AG04449 (cell line): ENCODE measurements at places on chromosomes 16 and 17.

DNA sequence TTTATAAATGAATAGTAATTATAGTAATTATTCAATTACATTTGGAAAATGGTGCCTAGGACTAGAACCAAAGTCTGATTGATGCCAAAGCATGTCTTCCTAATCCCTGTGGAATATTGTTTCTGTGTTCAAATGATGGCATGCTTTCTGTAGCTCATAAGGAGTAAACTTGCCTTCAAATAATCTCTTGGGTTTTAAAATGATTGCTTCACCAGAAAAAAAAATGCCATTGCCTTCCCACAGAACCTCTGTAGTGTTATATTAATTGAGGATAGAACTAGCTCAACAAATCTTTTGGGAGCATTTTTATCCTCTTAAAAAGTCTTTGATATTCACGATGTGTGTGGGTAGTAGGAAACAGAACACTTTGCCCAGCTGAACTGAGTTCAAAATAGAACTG lies 7.7 kb upstream of the TMEM100 start:
- no peak for DNase-seq

GRCh38 chr16:16014329-16015224 lies 65.2 kb downstream of the ABCC1 start:
- no peak for DNase-seq

- no peak for DNase-seq
These were observed 6.3 kb downstream of the VWA3A start for GRCh38 chr16:22098405-22099255.

- DNase-seq: no peak
These were observed 458.7 kb upstream of the ZFHX3 start for GRCh38 chr16:73506568-73507056.

DNA sequence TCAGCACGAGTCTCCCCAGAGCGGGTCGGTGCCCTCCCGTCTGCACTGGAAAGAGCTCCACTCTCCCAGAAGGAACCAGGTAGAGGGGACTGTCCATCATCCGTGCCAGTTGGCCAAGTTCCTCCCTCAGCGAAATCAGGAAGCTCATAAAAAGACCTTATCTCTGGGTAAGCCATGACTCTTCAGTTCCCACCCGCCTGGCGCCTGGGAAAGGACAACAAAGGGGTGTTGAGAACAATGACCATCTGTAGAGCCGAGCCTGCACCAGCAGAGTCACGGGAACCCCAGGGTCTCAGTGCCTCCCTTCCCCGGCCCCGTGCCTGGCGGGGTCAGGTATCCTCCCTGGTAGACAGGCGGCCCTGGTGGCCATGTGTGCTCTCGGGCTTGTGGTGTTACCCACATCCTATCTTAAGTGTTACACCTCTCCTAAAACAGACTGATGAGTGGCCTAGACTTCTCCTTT lies 190.7 kb downstream of the AXIN2 start:
- DNase-seq: no peak

GRCh38 chr17:48500435-48501426 lies 30.1 kb downstream of the HOXB1 start:
- DNase-seq: no peak
